HS-27A (cell line): ENCODE measurements at places on chromosomes 5 and 9.

DNA sequence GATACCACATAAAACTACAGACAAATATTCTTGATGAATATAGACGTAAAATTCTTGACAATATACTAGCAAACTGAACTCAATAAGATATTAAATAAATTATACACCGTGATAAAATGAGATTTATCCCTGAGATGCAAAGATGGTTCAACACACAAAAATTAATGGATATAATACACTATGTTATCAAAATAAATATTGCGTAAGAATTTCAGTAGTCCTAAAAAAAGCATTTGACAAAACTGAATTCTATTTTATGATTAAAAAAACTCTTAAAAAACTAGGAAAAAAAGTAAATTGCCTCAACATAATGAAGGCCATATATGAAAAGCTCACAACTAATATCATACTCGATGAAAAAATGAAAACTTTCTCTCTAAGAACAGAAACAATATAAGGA is 472.3 kb upstream of the GRIA1 start:
- DNase-seq = no peak

GRCh38 chr5:33470544-33470943 is 29.8 kb downstream of the TARS1 start:
- peak; percentile 11 for DNase-seq

- no peak for DNase-seq
Observed at GRCh38 chr5:172440486-172440885, 13.8 kb downstream of the SH3PXD2B start.

GRCh38 chr9:69980041-69980440 is 63.6 kb upstream of the MAMDC2 start:
- DNase-seq = no peak

GRCh38 chr9:134585746-134586706 is 55.6 kb upstream of the COL5A1 start:
- no peak for DNase-seq

GRCh38 chr5:161230221-161230620 is 316.3 kb downstream of the GABRB2 start:
- DNase-seq = no peak

DNA sequence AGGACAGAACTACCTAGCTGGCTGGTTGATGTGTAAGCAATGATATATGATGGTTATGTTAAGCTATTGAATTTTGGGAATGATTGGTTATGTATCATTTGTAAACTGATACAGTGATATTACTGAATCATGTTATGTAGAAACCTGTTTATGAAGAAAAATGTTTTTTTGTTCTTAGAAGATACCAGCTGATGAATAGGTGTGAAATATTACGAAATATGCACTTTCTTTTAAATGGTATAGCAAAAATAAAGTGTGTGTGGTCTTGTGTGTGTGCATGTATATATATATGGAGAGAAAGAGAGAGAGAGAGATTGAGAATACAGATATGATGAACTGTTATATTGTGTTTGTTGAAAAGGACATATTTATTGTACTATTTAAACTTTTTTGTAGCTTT is 164.1 kb downstream of the WDR70 start:
- DNase-seq = no peak

DNA sequence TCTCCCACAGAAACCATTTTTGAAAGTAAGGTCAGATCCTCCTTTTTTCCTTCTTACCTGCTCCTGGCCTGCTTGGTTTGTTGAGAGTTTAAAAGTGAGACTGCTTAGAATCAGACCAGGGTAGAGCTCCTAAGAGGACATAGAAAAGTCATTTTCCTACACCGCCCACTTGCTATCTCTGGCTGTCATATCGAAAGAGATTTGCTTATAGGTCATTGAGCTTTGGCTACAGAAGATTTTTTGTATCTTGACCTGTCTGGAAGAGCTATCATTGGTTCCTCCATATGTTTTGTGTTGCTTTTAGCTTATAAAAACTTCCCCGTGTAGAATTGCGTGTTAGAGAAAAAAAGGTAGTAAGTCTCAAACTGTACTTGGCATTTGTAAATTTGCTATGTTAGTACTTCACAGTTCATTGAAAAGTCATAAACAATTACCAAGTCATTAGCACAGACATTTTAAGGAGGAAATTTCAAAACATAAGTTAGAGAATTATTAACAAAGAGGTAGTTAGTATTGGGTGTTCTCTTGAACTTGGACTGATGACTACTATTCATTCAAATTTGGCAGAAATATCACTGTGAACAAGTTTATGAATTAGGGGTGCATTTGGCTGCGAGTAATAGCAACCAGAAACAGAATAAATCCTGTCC is 96.6 kb downstream of the MAN2A1 start:
- no peak for DNase-seq
